ENCODE measurements at places on chromosomes 2 and 18.

GRCh38 chr2:29855924-29856639 is 65.3 kb downstream of the ALK start:
- no peak for DNase-seq

DNA sequence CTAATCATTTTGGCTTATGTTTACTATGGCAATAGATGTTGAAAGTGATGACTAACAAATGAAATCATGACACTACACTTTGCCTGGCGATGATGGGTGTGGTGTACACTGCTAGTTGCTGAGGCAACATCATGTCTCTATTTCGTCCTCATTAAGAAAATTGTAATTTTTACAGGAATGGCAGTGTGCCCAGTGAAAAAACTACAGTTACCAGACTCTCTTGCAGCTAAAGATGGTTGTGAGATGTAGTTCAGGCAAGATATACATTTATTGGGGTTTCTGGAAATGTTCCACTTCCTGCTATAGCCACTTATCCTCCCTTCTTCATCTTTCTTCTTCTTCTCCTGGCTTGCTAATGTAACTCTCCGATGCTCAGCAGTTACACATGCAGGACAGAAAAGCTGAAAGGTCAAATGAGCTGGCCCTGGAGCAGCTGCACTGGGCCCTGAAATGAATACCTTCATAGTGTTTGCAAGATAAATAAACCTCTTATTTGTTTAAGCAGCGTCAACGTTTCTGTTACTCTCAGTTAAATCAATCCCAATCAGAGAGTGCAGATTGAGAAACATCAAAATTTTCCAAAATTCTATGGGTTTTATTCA is 46.0 kb downstream of the SOCS6 start:
- DNase-seq, result no peak

DNA sequence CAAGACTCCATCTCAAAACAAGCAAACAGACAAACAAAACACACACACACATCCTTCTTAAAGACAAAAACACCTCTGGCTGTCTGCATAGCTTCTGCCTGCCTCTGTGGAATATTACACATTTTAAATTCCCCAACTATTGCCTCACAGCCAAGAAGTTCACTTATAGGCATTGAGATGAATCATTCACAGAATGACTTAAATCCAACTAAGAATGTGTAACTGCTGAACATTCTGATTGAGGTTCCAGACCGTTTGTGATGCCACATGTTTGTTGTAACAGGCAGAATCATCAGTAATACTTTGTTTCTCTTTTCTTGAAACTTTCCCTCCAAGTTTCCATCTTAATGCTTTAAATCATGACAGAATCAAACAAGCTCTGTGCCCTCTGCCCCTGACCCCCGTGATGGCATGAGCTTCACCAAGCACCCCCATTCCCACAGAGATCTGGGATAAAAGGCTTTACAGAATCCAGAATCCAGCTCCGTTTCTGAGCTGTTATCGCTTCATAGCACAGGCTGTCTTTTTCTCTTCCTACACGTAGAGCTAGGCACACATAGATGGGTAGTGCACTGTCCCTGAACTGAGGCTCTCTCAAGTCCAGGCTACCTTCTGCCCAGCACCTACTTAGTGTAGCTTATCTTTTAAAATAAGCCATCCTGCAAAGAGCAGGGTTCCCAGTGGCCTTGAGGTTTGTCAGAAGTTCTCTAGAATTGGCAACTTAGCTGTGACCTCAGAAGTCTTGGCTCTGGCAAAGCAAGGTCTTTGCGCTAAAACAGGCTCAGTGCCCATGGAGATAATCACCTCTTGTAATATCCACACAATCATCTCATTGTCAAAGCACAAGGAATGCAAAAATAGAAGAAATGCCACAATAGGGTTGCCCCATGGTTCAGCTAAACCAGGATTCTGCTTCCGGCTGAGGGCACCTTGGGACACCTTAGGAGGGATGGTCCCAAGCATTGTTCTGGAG is 32.9 kb downstream of the EPAS1 start:
- no peak for DNase-seq

DNA sequence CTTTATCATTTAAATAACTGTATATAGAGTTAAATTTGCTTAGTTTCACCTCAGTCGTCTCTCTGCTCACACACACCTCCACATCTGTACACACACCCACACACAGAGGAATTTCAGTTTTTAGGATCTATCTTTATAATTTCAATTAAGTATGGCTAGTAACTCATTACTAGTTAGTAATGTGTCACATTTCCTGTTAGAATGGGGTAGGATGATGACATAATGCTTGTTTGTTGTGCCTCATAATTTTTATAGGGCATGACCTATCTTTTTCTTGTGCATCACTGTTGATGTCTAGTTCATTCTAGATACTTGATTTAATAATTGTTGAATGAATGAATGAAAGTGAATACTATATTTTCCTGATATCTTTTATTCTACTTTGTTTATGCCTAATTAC is 108.6 kb downstream of the AGPS start:
- DNase-seq, result no peak

- DNase-seq, result no peak
Measured at GRCh38 chr2:191264647-191265081, 19.5 kb downstream of the MYO1B start.

DNA sequence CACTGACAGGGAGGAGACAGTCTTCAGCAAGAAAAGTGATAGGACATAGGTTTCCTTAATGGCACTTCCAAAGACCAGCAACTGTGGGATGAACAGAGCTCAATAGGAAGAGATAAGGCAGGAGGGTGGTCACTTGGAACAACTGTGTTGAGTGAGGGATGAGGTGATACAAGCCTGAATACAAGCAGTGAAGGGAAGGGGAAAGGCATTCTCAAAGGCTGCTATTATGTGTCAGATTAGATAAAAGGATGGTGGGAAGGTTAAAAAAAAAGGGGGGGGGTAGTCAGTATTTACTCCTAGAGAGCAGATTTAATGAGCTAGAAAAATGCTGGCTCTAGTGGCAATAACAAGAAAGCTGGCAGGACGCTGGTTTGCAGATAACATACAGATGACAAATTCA is 25.7 kb downstream of the CCBE1 start:
- no peak for DNase-seq

- no peak for DNase-seq
Measured at GRCh38 chr18:1648712-1649111, 744.0 kb downstream of the ADCYAP1 start.

GRCh38 chr2:67510745-67511144 is 113.6 kb downstream of the ETAA1 start:
- DNase-seq, result no peak

- DNase-seq, result no peak
Measured at GRCh38 chr2:235518322-235519090, 24.7 kb downstream of the AGAP1 start.

GRCh38 chr18:76983613-76984051 is 149.0 kb downstream of the MBP start:
- no peak for DNase-seq

DNA sequence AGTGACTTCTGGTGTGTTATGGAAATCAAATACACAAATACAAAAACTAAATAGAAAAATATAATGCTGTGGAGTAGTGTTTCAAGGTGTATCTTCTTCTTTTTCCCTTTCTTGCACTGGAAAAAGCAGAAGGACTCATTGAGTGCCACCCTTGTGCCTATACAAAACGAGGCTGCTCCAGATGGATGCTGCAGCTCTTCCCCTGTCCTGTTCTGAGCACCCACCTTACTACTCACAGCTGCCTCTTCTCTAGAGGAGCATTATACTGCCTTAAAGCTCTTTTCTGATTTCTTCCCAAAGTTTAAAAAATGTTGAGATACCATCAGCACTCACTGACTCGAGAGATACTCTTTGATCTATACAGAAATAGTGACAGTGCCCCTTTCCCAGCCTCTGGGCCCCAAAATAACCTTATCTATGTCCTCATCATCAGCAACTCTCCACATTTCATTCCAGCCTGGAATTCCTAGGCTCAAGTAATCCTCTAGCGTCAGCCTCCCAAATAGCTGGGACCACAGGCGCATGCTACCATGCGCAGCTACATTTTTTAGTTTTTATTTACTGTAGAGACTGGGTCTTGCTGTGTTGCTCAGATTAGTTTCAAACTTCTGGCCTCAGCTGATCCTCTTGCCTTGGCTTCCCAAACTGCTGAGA is 1356.1 kb upstream of the NRXN1 start:
- DNase-seq, result no peak

GRCh38 chr18:11826836-11827235 is 24.4 kb upstream of the CHMP1B start:
- DNase-seq, result no peak

GRCh38 chr2:145501920-145502319 is 982.0 kb upstream of the ZEB2 start:
- DNase-seq, result no peak

DNA sequence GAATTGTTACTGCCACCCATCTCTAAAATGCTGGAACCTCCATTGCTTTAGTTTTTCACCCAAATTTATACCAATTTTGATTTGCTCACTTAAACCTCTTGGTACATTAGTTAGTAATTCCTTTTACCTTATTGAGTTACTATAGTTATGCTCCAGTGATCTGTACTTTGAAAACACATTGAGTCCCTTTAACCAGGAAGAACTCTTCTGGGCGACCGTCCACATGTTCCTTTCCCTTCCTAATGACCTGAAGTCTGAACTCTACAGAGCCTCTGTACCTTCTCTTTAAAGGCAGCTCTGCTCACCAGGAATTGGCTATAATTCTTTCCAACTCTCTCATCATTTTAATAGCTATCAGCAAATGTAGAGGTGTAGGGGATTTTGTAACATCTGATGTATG is 290.0 kb downstream of the NEDD4L start:
- no peak for DNase-seq

DNA sequence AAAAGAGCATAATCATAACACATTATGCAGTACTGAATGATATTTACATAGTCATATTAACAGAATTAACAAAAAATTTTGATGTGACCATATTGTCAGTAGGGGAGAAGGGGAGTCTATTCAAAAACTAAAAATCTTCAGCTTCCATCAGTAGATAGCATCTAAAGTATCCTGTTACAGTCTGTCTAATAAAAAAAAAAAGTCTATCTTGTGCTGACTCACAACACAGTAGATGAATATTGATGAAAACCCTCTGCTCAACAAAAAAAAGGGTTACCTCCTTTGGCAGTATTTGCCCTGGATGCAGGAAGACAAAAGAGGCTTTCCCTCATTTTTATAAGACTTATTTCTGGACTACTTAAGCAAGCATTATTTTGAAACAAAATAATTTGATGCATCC is 27.3 kb downstream of the GRB14 start:
- DNase-seq, result no peak

DNA sequence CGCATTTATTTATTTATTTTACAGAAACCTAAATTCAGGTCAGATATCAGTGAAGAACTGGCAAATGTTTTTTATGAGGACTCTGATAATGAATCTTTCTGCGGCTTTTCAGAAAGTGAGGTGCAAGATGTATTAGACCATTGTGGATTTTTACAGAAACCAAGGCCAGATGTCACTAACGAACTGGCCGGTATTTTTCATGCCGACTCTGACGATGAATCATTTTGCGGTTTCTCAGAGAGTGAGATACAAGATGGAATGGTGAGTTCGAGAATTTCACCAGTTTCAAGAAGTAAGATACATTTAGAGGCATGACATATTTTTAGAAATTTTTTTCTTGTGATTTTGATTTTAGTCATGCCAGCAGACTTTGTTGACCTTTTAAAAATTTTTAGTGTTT is 4.6 kb downstream of the CDCA7 start:
- no peak for DNase-seq

DNA sequence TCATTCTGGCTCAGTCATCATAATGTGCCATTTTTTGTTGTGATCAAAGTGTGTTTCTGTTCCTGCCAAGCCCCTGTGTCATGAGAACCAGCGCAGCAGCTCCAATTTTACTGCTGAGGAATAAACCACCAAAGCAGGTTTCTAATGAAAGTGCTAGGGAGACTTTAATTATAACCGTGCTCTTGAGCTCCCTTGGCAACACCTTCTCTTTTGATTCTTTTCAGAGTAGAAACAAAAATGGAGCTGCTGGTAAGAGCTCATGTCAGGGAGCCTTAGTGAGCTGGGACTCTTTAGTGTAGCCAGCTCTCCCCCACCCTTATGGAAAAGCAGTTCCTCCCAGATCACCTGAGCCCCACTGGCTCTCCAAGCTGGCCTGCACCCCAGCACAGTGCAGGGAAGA is 74.3 kb downstream of the LYPD1 start:
- DNase-seq, result no peak

GRCh38 chr2:188776634-188777033 is 197.5 kb upstream of the COL3A1 start:
- DNase-seq, result no peak

DNA sequence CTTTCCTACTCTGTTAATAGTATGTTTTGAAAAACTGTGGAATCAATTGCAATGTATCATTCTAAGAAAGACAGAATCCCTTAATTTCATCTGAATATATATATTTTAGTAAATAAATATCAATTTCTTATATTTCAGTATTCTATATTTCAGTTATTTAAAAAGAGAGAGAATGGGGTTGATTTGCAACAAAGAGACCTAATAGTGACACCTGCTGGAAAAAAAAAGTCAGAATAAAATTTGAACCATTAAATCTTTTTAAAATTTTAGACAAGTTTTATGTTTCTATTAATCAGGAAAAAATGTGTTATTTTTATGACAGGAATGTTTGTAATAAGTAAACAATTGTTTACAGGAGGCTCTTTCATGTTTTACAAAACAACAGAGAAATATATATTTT is 20.7 kb upstream of the CCNT2 start:
- no peak for DNase-seq

Data from NCI-H2029 (cell line).